ENCODE measurements at places on chromosomes 6 and 20.
A peak's percentile ranks its signal among the peaks of the same experiment; 100 is the strongest.

GRCh38 chr6:12103158-12103557, 91.0 kb downstream of the HIVEP1 start:
- DNase-seq: no peak

GRCh38 chr6:106002005-106002404, 84.1 kb upstream of the PRDM1 start:
- no peak for DNase-seq

- DNase-seq: no peak
Observed at GRCh38 chr20:38226553-38226952, 34.0 kb downstream of the KIAA1755 start.

DNA sequence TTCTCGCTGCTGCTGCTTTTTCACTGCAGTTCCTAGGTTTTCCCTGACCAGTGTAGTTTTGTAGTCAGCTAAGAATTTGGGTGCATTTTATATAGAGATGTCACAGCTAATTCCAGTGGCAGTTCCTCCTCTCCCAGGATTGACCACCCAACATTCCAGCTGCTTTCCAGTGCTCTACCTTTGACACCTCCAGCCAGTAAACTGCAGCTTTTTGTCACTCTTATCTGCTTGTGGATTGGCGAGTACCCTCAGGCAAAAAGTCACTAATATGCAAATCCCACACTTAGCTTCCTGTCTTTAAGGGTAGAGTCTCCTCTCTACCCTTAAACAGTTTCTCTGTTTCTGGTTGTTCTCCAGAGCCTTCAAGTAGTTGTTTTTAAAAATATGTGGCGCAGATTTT, 146.9 kb upstream of the KCNG1 start:
- DNase-seq: no peak

GRCh38 chr6:109321752-109322151, 60.5 kb downstream of the CD164 start:
- no peak for DNase-seq

- peak; percentile 7 for DNase-seq
Observed at GRCh38 chr6:3455147-3455568, 1.7 kb downstream of the SLC22A23 start.

DNA sequence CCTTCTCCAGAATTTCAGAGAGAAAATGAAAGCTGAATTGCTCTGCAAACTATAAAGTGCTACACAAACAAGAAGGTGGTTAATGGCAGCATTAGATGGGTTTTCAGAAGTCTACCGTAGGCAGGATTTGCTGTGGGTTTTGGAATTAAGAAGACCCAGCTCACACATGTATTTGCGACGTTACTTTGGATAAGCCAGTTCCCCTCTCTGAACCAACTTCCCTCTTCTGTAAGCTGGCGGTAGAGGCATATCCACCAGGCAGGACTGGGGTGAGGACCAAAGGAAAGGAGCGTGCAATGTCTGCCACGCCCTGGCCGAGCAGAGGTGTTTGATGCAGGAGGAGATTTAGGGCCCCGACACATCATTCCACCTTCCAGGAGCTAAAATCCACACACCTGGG, 6.9 kb downstream of the RSPO4 start:
- no peak for DNase-seq

DNA sequence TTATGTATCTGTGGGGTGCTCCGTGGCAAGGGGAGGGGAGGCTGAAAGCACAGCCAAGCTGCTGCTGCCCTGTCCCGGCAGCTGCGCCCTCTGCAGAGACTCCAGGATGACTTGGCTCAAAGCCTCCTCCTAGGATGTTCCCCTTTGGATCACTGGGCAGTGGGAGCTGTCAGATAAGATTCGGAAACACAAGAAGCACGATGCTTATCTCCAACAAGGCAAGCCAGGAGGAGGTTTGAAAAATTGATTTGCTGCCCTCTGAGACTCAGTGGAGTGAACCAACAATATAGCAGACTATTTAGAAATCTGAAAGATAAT, 776.4 kb downstream of the C6orf118 start:
- no peak for DNase-seq

- no peak for DNase-seq
Observed at GRCh38 chr20:62850333-62850974, 11.2 kb downstream of the TCFL5 start.

- no peak for DNase-seq
Observed at GRCh38 chr6:42142118-42142835, at the start of gene C6orf132. Gene C6orf132, minus strand, starts transcription at chr6:42142620. Its CDS starts 176 bp downstream, at chr6:42142444.
